Islet precursor cell (in vitro differentiated cells): ENCODE measurements at places on chromosomes 4 and X.

DNA sequence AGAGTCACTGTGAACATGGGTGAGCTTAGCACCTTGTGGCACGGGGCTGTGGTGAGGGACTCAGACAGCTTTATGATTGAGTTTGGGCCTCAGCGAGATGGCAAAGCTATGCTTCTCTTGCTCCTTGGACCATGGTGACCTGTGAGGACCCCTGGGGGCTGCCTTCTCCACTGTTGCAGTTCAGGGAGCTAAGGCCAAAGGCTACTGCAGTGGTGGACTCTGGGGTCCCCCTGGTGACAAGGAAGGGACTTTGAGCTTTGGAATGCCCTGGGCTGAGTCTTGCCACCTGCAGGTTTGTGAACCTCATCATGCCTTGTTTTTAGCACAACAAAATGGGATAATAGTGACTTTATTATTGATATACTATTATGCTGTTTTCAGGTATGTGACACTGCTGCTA is 36.5 kb downstream of the TBL1X start:
- no peak for DNase-seq

GRCh38 chr4:74790652-74791051 is 3.7 kb downstream of the BTC start:
- no peak for DNase-seq

- DNase-seq = no peak
Observed at GRCh38 chr4:144289667-144290428, 149.3 kb upstream of the GYPA start.

GRCh38 chrX:154043003-154043763 is 23.5 kb upstream of the IRAK1 start:
- no peak for DNase-seq

- peak; percentile 85 for DNase-seq
Observed at GRCh38 chrX:20067709-20068561, 48.8 kb downstream of the MAP7D2 start.

DNA sequence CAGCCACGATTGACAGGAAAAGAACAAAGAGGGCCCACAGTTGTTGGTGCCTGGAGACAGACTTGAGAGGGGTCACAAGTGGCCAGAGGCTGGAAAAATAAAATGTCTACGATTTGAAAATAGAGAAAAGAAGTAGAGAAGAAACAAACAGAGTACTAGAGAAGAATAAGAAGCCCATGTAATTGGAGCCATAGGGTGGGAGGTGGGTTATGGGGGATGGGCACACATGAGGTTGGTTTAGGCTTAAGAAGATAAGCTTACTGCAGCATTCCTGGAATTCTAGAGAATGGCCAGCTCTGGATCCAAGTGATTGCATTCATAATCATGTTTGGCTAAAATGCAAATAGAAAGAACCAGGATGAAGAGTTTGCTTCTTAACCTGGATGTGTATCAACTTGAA is 210.7 kb downstream of the MAML3 start:
- DNase-seq = no peak

DNA sequence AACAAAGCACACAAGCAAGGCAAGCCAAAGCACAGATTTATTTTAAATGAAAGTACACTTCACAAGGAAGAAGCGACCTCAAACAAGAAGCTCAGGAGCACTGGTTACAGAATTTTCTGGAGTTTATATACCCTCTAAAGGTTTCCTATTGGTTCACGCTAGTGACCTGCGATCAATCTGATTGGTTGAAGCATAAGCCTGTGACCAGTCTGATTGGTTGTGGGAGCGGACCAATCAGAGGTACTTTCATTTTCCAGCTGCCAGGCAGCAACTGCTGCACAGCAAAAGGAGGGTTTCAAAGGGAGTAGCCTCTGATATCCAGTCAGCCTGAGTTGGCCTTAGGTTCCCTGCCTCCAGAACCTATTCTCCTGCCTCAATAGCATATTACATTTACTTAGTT is 4.6 kb upstream of the AREG start:
- no peak for DNase-seq

DNA sequence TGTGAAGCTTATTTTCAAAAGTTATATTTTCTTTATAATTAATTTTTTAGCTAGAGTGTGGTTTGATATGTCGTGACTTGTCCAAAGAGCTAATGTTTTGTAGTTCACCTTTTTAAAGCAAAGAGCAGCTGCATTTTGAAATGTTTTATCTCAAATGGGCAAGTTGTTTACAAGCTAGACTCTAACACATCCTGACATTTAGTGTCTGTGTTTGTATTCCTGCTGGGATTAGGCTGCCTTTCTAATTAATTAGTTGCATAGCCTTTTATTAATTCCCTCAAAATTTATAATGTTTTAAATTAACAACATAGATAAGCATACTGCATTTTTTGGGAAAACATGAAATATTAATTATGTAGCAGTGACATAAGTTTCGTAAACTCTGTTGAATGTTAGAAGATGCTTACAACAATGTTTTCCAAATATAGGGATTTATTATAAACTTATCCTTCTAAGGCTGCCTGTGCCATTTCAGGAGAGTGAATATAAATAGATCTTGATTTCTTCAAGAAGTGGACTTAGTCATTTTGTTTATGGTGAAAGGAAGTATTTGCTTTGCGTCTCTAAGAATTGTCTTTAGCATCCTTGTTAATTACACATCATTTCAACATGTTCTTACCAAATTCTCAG is 37.7 kb upstream of the NUDT6 start:
- DNase-seq = no peak

- no peak for DNase-seq
Observed at GRCh38 chr4:165403048-165403447, 24.2 kb downstream of the CPE start.

DNA sequence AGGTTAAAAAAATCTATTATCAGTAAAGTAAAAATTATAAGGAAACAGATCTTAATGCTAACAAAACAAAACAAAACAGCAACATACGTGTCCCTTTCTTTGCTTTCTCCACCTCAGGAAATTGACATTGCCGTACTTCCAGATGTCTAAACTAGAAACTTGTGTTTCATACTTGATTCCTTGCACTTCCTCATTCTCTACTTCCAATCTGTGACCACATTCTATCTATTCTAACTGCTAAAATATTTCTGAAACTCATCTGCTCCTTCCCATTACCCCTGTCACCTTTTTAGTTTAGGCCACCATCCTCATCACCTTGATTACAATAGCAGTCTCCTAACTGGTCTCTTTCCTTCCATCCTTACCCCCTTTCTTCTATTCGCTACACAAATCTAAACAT is 22.5 kb upstream of the RPA4 start:
- no peak for DNase-seq

GRCh38 chr4:144649646-144650045 is 3.7 kb downstream of the HHIP start:
- DNase-seq = no peak

DNA sequence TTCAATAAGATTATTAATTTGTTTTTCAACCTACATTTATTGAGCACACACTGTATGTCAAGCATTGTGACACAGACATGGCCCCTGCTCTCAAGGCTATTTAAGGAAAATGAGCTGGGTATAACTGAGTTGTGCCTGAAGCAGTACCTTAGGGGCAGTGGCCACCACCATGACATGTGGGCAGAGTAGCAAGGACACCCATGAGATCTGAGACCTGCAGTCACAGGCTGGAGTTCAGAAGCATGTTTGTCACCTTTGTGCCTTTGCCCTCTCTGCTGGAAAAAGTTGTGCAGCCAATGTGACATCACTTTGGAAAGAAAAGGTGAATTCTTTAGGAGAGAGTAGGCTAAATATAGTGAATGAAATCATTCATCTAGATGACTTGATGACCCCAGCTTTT is 501.3 kb downstream of the BCOR start:
- no peak for DNase-seq

DNA sequence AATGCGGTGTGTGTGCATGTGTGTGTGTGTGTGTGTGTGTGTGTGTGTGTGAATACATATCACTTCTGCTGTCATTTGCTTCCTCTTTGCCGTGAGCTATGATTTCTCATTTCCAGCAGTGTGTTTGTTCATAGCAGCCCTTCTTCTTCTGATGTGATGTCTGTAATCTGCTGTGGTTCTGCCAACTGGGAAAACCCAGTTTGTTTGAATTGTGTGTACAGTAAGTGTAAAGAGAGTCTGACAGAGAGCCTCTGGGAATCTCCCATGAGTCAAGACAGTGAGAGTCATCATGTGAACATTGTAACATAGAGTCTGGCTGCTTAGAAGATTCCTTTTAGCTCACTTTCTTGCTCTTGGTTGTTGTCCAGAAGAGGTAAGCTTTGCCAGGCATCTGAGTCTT is 8.4 kb upstream of the NWD2 start:
- DNase-seq = no peak

- DNase-seq = no peak
Observed at GRCh38 chr4:138404251-138404650, 162.1 kb upstream of the SLC7A11 start.

DNA sequence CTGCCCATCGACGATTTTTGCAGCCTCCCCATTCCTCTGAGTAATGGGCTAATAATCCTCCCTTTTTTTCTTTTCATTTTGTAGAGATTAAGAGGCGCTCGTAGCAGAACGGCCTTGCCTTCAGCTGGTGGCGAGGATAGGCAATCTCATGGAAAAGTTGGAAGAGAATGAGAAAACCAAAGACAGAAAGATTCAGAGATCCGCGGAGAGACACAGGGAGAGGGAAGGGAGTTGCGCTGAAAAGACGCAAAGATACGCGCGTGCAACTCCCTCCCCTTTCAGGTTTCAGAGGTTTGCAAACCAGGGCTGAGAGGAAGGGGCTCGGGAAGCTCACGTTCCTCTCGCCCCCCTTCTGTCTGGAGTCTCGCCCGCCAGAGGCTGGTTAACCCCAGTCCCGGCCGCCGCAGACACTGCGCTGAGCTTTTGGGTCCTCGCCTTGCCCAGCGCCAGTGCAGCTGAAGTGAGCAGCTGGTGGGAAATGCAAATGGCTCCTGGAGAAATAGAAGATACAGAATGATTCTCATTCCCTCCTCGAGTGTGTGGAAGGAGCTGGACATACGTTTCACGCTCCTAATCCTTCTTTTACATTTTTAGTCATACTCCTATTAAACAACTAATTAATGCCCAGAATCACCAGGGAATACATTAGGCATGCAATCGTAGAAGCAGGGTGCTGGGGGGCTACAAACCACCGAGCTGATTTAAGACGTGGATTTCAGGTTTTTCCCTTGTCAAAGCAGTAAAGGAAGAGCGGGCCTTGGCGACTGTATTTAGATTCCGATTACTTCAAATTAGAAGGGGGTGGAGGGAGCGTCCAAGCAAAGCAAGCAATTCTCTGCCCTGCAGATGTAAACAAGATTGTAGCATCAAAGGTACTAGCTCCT is 16.6 kb upstream of the PITX2 start:
- peak; percentile 72 for DNase-seq

- DNase-seq = no peak
Observed at GRCh38 chrX:8432396-8432795, 32.2 kb upstream of the VCX3B start.

DNA sequence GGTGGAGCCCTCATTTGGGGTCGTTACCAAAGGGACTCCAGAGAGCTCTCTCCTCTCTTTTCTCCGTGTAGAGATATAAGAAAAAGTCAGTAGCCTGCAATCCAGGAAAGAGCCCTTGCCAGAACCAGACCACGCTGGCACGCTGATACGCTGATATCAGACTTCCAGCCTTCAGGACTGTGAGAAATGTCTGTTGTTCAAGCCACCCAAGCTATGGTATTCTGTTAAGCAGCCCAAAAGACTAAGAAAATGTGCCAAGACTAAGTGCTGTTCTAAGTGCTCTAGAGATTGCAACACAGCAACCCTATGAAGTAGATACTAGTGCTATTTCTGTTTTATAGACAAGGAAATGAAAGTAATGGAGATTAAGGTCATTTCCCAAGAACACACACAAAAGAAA is 205.7 kb downstream of the CAMK2D start:
- DNase-seq = no peak

GRCh38 chr4:124631760-124632159 is 80.8 kb downstream of the ANKRD50 start:
- peak; percentile 96 for DNase-seq

DNA sequence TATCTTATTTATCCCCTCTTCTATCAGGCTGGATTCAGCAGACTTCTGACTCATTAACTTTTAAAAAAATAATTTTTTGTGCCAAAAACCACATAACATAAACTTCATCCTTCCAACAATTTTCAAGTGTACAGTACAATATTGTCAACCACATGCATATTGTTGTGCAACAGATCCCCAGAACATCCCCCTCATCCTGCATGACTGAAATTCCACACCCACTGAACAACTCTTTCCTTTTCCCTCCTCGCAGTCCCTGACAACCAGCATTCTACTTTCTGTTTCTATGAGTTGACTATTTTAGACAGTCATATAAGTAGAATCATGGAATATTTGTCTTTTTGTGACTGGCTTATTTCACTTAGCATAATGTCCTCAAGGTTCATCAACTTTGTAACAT is 2.2 kb upstream of the MID2 start:
- no peak for DNase-seq

- no peak for DNase-seq
Observed at GRCh38 chr4:32569861-32570260, 1849.7 kb downstream of the PCDH7 start.

- DNase-seq = no peak
Observed at GRCh38 chrX:16828124-16828908, 41.8 kb downstream of the RBBP7 start.

DNA sequence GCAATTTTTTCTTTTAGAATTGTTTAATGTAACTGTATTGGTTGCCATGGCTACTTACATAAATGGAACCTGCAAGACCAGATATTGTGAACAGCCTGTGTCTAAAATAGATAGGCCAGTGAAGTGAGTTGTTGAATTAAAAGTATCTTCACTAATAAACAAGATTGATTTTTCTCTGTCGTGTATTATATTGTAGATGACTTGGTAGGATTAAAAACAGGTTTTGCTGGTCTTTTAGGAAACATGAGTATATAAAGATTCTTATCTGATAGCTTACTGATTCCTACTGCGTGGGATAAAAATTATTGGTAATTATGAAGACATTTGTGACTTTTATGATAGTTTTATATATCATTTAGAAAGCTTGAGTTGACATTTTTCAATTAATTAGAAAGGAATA is 162.1 kb downstream of the KDM6A start:
- DNase-seq = no peak

- peak; percentile 65 for DNase-seq
Observed at GRCh38 chrX:9466124-9466495, 1.3 kb downstream of the TBL1X start.

GRCh38 chrX:129318375-129318774 is 204.9 kb downstream of the SMARCA1 start:
- DNase-seq = no peak

DNA sequence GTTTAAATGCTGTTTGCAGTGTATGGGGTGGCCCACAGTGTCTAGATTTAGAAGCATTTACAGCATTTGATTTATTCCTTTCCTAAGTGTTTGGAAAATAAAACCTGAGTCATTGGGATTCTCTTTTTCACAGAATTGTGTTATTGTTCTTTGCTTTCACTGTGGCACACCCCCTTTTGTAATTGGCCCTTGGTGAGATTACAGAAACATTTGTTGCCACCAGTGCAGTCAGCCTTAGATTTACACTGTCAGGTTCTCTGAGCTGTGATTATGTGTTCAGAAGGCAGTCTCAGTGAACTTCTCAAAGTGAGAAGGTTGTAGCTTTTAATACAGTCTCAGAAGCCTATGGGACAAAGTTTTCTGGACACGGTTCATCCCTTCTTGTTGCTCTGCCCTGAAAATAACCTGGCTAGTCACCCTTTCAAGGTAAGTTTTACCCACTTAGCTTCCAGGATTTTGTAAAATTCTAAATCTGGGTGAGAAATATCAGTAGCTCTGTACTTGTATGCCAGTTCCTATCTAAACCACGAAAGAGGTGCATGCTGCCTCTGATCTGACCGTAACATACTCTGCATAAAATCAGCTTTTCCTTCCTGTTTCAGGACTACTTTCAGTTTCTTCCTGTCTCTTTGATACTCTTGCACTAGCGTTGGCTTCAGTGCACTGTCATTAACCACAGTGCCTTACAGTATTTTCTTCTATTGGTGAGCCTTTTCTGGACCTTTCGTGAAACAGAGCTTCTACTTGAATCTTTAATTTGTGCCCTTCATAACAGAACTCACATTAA is 12.6 kb downstream of the RUFY3 start:
- DNase-seq = no peak
